Stimulated activated CD4-positive, alpha-beta T cell treated with anti-CD3 and anti-CD28 coated beads, Interleukin-15, amount 100 ng/mL, for 48 hours (primary cell): ENCODE measurements at places on chromosomes 1 and 21.
A peak's percentile ranks its signal among the peaks of the same experiment; 100 is the strongest.

DNA sequence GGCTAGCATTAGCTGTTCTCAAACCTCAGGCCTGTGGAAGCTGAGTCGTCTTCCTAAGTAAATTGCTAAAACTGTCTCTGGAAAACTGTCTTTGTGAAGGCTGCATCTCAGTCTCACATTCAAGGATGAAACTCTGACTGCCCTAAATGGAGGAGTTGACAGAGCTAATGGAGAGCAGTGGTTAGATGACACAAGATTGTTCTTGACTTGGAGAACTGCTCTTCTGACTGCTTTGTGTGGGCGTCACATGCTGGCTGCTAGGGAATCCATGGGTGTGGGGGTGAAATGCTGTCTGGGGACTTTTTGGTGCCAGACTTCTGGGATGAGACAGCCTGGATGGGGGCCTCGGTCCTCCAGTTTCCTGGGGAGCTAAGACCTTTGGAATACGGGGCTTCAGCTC, 24.5 kb upstream of the TSPAN2 start:
- DNase-seq: no peak

- DNase-seq: no peak
Measured at GRCh38 chr1:45526135-45526644, 4.5 kb upstream of the PRDX1 start.

GRCh38 chr1:47558601-47559593, 121.1 kb downstream of the FOXD2 start:
- DNase-seq: no peak

- DNase-seq: no peak
Measured at GRCh38 chr1:26887125-26887524, 3.0 kb downstream of the GPN2 start.

- no peak for DNase-seq
Measured at GRCh38 chr1:219782311-219782710, 146.0 kb downstream of the SLC30A10 start.

DNA sequence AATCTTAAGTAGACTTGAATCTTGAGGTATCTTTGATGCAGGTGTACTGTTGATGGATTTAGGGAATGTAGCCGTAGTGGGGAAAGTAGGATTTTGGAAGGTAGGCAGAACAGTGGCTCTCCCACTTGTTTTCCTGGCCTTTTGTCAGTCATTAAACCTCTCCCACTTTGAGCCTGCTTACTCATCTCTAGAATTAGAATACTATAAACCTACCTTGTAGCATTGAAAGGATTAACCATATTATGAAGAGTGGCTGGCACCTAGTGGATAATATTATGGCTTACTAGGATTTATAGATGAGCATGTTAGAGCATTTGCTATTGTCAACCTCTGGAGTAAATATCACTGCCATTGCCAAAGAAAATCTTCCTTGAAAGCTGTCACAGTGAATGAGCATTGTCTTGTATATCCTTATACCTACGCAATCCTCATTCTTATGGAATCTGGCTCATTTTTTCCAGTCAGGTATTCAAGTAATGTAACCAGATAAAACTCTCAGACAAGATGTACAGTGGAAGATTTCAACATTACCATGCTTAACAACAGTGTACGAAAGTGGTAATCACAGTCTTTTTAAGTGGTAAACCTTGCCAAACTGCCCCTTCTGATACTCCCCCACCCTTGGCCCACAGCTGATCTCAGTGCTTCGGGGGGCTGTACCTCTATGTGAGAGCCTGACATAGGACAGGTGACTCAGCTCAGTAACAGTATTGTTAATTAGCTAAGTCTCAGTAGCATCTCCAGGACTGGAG, 44.4 kb downstream of the SH3GLB1 start:
- no peak for DNase-seq

GRCh38 chr1:1678581-1679380, 13.8 kb downstream of the SLC35E2B start:
- peak; percentile 54 for DNase-seq

GRCh38 chr21:37273440-37273839, 6.3 kb upstream of the VPS26C start:
- DNase-seq: no peak

DNA sequence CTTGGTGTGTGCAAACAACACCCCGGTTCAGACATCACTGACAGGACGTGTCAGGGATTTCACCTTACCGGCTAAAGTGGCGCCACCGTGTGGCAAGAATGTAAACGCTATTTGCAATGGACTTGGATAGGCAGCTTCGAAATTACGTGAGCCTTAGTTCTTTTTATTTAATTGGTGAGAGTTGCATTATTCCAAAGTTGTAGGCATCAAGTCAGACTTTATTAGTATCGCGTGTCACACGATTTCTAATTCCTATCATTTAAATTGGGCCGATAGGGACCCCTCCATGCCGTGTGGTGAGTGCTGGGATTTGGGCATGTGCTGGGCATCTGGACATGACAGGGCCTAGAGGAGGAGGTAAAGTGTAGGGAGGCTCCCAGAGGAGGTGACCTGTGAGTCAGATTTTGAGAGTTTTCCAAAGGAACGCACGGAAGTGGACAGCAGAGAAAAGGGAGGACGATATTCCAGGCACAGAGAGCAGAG, 14.5 kb upstream of the CPT2 start:
- DNase-seq: peak; percentile 71

DNA sequence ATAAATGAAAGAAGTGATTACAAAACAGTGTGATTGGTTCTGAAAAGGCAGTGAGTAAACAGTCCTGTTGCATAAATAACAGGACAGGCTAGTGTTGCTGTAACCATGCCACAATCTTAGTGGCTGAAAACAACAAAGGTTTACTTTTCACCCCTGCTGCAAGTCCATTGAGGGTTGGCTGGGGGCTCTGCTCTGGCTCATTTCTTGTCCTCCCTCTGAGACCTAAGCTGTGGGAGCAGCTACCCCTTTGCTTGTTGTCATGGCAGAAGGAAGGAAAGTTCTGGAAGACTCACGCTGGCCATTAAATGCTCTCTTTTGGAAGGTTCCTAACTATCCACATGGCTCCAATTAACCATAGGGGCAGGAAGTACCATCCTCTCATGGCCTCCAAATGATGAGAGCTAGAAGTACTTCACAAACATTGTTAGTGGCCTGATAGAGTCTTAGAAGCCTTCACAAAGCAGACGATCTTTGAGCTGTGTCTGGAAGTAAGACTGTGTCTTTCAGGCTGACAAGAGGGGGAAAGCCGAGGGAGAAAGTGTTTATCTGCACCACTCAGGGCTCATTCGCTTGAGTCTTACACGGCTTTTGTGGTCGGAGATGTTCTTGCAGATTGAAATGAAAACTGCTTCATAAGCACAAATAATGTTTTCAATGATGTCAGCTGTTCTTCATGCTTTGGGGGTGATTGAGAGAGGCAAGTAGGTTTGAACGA, 11.9 kb downstream of the RCSD1 start:
- no peak for DNase-seq

DNA sequence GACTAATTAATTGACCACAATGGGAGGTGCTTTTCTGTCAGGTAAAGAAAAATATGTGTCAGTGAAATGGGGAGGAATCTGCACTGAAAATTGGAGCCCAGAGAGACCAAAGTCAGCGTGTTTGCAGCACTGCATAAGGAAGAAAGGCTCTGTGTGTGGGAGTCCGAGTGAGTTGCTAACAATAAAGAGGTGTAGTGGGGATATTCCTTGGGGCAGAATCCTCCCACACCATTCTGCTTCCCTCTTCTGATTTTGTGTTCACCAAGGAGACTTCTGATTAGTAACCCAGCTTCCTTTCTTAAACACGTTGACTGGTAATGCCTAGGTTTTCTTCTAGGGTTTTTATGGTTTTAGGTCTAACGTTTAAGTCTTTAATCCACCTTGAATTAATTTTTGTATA, 240.5 kb downstream of the RPS6KC1 start:
- DNase-seq: no peak

DNA sequence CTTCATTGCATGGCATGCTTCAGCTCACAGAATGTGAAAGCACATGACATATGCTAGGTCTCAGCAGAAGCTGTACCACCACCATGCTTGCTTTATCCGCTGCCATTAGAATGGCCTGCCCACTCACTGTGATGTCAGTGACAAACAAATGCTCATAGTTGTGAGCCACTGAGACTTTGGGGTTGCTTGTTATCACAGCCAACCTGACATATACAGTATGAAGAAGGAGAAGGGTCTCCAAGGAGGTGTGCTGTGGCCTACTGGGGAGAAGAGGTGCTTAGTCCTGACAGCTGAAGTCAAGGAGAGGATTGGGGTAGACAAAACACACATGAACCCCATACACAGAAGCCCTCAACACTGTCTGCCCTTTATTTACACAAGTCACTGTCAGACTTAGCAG, 19.5 kb upstream of the TENT5C start:
- DNase-seq: no peak

DNA sequence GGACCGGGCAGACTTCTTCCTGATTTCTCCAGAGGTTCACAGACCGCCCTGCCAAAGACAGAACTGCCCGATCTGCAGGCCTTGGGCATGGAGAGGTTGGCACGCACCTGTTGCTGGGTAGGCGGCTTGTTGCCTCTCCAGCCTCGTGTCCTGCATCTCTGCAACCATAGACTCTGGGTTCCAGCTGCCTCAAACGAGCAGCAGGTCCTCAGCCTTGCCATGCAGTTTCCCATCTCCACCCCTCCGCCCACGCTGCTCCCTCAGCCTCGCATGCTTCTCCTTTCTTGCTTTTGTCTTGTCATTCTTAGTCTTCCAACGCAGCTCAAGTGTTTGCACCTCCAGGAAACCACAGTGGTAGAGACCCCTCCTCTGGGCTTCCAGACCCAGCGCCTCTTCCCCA, 126.2 kb downstream of the LACTBL1 start:
- no peak for DNase-seq

- peak; percentile 11 for DNase-seq
Measured at GRCh38 chr1:29197590-29197924, 15.9 kb upstream of the SRSF4 start.

GRCh38 chr1:187624812-187625545, 796.2 kb downstream of the PLA2G4A start:
- DNase-seq: no peak

DNA sequence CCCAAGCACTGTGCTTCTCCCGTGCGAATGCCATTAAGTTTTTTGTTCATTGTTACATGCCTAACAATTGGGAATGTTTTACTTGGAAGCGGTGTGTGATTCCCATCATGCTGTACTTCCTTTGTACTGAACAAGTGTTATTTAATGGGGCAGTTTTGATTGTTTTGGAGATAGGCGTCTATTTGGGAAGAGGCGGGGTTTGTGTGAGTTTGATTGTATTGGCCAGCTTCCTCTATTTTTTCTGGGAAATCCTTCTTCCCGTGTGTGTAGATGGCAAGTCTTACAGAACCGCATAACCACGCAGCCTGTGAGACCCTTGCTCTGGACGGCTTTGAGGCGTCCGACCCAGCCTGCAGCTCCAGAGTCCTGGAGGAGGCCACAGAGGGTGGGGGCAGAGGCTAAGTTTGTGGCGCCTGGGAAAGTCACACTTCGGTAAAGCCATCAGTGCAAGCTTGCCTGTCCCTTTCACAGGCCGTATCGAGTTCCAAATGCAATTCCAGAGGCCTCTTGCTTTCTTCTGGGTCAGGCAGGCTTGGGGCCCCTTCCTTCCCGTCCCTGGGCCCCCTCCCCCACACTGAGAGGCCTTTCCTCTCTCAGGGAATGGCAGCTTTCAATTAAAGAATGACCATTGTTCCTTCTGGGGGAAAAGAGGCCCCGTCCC, 210.3 kb downstream of the TOMM20 start:
- DNase-seq: no peak

GRCh38 chr1:246893191-246893939, 38.4 kb downstream of the AHCTF1 start:
- no peak for DNase-seq

GRCh38 chr21:35091496-35091895, 42.4 kb upstream of the RUNX1 start:
- no peak for DNase-seq

- no peak for DNase-seq
Measured at GRCh38 chr1:196063294-196063693, 544.9 kb downstream of the KCNT2 start.

GRCh38 chr1:33654267-33654834, 181.9 kb downstream of the ZSCAN20 start:
- DNase-seq: no peak

DNA sequence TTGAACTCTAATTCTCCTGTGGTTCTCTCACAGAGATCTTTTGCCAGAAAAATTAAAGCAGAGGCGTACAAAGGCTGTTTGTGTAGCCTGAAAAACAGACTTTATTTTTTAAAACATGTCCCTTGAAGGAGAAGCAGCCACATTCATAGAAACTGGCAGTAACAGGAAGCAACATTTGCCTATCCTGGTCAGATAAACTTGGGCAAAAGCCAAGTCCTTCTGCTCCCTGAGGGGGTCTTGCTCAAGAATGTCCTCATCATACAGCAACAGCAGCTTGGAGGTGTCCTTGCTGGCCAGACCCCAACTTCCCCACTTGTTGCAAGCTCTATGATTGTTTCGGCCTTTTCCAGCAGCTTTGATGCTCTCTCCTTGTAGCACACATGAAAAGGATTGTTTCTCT, 36.3 kb downstream of the MSTO1 start:
- DNase-seq: no peak

- DNase-seq: no peak
Measured at GRCh38 chr1:94668528-94668927, 127.0 kb upstream of the F3 start.

GRCh38 chr1:72063364-72064044, 218.8 kb downstream of the NEGR1 start:
- DNase-seq: no peak

- DNase-seq: no peak
Measured at GRCh38 chr1:78297836-78298235, 192.9 kb upstream of the PTGFR start.

DNA sequence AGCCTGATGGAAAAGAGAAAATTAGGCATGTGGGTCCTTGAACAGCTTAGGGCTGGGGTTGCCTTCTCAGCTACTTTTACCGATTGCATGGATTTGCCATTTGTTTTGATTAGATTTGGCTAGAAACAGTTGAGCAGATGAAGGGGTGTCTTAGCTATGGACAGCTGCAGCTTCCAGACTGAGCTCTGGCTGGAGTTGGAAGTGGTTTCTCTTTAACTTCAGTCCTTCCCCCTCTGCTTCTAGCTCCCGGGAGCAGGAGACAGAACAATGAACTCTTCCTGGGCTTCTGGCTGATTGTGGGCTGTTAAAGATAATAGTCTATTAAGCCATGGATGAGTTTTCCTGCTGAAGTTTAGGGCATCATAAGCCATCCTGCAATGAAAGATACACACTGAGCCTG, 50.7 kb downstream of the UBE2T start:
- DNase-seq: no peak

DNA sequence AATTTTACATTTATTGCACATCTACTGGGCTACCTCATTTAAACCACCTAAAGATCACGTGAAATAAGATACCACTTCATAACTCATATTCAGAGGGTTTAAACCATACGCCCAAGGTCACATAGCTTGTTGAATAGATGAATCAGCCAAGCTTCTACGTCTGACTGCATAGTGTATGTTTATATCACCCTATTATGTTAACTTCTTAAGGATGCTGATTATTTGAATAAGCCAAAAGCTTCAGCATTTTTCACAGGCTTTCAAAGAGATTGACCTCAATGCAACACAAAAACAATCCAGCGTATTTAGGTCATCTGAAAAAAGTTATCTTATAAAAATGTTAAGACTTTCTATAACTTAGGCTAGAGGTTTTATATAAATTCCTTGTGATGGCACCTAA, 373.8 kb downstream of the TGFB2 start:
- no peak for DNase-seq
